DMS 273 treated with DMSO at 0.1 percent for 48 hours (cell line): ENCODE measurements at places on chromosomes 1 and 21.

- DNase-seq = no peak
Observed at GRCh38 chr21:33811167-33812010, 104.2 kb downstream of the ATP5PO start.

- no peak for DNase-seq
Observed at GRCh38 chr1:203590603-203591002, 36.0 kb upstream of the ATP2B4 start.

GRCh38 chr1:78619803-78620579 lies at the start of gene IFI44L:
TSS of gene IFI44L (plus strand) at chr1:78620448. CDS start at chr1:78627916, 7,468 bp downstream.
- peak; percentile 46 for DNase-seq

DNA sequence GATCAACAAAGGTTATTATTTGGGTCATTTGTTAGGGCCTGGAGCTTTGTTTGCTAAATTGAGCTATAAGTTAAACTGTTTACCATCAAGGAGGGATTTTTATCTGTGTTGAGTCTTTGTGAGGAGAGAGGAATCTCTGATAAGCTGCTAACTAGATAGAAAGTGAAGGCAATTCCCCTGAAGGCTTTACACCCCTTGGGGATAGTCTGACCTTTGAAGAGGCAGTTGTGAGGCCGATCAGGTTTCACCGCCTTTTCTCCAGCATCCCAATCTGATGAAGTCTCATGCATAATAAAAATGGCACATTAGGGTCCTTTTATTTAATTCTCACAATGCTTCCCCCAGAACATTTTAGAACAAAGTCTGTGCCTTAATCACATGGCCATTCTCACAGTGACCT lies 21.8 kb downstream of the C1orf21 start:
- DNase-seq = no peak

- no peak for DNase-seq
Observed at GRCh38 chr1:151048645-151049032, 1.1 kb downstream of the C1orf56 start.

GRCh38 chr1:217568200-217568599 lies 62.7 kb downstream of the GPATCH2 start:
- DNase-seq = no peak

- no peak for DNase-seq
Observed at GRCh38 chr1:219699870-219700269, 87.0 kb upstream of the ZC3H11B start.

GRCh38 chr1:47584249-47584648 lies 146.4 kb downstream of the FOXD2 start:
- DNase-seq = no peak

GRCh38 chr1:3313576-3313950 lies 140.9 kb upstream of the ARHGEF16 start:
- no peak for DNase-seq

DNA sequence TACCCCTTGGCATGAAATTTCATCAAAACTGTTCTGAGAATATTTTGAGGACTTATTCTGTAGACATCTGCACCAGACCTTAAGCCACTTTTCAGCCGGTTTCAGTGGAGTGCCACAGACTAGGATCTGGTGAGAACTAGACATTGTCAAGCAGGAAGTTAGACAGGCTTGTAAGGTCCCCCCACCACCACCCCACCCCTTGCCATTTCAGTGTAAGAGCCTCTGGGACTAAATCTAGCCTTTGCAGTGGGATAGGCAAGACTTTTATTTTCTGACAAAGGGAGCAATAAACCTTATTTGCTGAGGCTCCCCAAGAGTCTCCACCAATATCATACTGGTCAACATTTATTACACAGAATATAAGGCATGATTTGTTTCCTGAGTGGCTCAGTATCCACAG lies 77.9 kb upstream of the EXO1 start:
- DNase-seq = no peak

GRCh38 chr1:7223334-7224080 lies 438.3 kb downstream of the CAMTA1 start:
- no peak for DNase-seq

DNA sequence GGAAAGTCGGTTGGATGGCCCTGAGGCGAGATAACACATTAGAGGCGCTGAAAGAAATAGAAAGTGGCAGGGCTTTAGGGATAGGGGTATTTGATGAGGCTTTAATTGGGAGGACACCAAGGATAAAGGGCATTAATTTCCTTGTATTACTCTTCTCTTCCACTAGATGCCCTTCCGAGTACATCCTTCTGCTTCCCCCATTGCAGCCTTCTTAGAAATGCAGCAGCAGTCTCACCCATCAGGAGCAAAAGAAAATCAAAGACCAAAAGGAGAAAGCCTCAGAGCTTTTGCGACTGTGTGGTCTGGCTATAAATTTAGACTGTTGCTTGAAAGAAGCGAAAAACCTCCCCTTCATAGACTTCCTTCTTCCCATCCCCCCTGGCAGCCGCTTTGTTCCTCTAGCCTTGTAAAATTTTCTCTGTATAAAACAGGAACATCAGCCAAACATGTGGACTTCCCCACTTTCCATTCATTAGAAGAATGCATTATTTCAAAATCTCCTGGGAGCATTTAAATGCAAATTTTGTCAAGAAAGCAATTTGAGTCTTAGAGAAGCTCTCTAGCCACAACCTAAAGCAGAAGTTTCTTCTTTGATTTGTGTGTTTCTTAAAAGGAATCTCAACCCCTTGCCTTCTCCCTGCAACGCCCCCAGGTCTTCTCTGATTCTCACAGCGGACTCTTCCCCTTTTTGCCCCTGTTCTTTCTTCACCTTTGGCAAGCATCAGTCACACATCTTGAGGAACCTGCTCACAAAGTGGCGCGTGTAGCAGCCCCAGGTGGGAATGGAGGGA lies 76.6 kb downstream of the NDUFS5 start:
- DNase-seq = peak; percentile 100

DNA sequence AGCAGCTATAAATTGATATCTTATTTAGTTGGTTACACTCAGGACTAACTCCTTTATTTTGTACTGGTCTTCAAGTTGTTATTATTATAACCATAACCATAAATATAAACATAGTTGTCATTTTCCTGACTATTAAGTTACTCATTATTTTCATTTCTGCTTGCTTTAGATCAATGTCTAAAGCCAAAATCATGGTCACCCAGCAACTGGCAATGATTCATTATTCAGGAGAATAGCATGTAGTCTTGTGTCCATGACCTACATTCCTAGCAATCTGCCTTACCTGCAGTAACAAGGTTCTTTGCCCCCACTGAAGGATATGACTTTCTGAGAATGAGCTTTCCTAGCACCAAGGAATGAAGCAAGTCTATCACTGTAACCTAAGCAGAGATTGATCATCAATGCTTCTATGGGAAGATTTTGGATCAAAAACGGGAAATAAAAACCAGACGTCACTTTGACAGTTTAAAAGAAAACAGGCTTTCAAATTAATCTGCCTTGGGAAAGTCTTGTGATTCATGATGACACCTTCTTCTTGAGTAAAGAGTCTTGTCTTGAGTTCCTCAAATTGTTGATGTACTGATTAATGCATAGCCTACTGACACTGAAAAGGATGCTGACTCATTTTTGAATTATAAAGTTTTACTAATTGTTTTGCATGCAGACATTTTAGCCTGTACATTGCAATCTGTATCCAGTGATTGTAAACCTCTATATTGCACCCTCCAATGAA lies 203.3 kb upstream of the IVNS1ABP start:
- no peak for DNase-seq

GRCh38 chr1:27655151-27655937 lies 16.6 kb downstream of the IFI6 start:
- no peak for DNase-seq

GRCh38 chr1:176989754-176990153 lies 174.8 kb downstream of the ASTN1 start:
- DNase-seq = no peak

- no peak for DNase-seq
Observed at GRCh38 chr1:204678721-204679475, 6.6 kb downstream of the LRRN2 start.

- DNase-seq = no peak
Observed at GRCh38 chr21:44467859-44468195, 12.5 kb downstream of the LRRC3 start.

- no peak for DNase-seq
Observed at GRCh38 chr1:6783936-6784559, 1.2 kb upstream of the CAMTA1 start.

DNA sequence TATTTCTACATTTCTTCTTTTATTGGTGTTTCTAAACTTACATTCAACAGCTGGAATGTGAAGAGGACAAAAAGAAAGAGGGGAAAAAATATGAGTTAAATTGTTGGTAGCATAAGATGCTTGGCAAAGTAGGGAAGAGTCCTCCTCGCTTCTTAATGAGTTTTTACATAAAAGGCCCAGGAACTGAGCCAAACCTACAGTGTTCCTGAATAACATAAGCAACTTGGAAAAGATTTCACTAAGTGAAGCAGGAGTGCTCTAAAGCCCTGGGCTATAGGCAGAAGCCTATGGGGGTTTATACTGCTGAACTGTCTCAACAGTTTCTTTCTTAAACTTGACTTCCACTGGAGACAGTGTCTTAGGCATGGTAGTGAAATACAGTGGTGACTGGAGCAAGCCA lies 115.0 kb upstream of the USP25 start:
- no peak for DNase-seq

DNA sequence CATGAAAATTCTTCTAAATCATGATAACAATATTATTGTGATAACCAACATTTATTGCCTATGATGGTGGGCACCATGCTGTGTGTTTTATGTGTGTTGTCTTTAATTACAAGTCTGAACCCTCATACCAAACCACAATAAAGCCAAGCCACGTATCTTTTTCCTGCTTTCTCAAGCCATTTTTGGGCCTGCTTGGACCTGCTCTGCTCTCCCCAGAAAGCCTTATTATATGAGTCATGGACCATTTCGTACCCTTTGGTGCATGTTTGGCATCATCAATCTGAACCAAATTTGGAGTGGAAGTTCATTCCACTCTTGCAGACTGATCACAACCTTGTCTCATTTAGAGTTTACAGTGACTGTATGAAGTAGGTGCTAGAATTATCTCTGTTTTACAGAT lies 87.3 kb upstream of the CD53 start:
- DNase-seq = no peak

DNA sequence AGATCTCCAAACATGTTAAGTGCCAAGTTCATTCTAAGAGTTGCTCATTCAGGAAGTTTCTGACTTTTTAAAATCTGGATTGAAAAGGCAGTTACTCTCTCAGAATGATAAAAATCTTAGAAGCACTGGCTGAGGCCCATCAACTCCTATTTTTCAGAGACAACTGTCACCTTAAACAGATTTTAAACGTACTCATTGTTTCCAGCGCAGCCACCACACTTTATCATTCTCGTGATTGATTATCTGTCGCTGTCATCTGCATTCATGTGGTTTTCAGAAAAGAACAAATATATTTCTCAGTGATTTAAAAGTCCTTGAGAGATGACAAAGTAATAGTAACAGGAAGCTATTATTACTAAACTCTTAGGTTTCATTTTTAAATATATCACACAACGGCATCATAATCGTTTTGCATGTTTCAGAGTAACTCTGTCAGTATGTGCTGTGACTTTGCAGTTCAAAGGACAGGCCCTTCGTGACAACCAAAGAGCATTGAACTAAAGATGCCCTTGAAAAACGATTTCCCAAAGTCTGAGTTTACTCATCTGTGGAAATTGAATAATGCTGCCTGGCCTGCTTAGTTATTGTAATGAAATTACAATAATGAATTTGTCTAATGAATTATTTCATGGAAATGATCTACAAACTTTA lies 14.9 kb upstream of the KCNK1 start:
- DNase-seq = no peak

GRCh38 chr1:96020378-96020777 lies 701.2 kb upstream of the PTBP2 start:
- DNase-seq = no peak

DNA sequence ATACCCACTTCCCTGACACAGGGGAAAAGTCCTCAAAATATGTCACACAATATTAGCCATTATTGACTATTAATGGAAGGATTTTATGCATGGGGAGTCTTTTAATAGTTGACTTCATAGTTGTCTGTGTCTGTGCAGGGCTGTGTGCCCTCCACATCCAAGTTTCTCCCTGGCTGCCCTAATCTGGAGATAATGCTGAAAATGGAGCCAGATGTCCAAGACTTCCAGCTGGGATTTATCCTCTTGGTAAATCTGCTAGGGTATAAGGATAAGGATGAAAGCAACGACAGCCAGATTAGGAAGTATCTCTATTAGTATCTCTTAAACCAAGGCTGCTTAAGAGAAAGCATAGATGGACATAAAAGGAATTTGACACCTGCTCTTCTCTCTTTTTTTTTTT lies 42.1 kb downstream of the CDK18 start:
- no peak for DNase-seq

DNA sequence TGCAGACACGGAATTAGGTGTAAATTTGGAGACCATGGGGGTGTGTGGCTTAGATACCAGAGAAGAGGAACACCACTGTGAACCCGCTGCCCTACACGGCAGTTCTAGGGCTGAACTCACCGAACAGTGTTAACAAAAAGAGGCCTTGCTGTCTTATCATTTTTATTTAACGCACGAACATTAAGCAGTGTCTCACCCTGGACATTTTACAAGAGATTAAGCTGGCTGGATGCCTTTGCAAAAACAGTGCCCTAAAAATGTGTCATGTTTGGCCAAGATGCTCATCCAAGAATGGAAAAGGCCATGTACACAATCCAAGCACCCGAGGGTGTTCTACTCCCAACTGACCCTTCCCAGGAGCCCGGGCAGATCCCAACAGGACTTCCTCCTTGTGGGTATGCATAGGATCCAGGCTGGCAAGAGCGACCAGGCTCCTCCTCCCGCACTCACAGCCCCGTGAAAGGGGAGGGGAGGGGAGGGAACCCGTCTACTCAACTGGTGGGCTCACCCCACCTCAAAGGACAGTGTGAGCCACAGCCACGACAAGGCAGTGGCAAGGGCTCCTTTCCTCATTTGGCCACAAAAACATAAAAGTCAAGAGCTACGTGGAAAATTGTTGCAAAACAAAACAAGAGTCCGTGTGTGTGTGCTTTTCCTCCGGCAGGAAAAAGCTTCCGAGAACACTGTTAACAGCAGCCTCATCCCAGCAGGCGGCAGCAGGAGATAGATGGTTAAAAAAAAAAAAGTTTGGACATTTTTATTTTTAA lies 20.3 kb downstream of the C2CD2 start:
- DNase-seq = no peak

DNA sequence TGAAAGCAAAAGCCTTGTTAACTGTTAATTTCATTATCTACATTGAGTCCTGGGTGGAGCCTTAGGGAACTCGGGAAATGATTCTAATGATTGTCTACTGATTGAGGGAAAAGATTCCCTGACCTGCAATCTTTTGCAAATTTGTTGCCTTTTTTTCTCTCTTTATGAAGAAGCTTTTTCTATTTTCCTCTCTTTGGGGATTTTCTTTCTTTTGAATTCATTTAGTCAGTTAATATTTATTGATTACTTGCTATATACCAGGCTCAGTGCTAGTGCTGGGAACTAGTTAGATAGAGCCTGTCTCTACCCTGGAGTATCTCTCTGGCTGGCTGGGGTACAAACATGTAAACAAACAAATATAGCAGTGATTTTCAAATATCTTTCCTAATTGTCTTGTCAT lies 71.2 kb upstream of the CACYBP start:
- DNase-seq = no peak
